ENCODE measurements at places on chromosomes 2 and 18.

GRCh38 chr18:67545681-67546080 lies 29.2 kb upstream of the DSEL start:
- DNase-seq: no peak

DNA sequence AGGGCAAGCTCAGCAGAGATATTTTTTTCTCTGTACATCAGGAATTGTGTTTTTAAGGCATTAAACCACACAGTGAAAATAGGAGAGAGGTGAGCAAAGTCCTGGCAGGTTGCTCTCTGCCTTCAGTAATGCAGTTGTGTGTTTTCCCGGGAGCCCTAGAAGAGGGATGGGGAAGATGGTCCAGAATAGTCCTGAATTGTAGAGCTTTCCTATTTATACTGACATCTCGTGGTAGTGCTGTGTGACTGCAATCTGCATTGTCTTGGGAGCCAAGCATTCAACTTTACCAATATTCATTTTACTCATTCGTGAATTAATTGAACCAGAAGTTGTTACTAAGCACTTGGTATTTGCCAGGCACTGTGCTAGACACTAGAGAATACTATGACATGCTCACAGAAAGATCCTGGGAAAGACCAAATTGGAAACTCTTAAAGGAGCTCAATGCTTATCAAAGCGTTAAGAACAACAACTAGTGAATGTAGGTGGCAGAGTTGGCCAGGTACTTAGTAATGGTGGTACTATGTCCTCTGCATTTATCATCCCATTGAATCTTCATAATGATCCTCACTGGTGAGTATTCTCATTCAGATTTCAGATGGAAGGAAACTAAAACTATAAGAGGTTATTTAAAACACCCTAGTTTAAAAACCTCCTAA lies 214.6 kb downstream of the TRIB2 start:
- DNase-seq: no peak

- no peak for DNase-seq
Measured at GRCh38 chr2:176813621-176814049, 399.0 kb upstream of the HNRNPA3 start.

DNA sequence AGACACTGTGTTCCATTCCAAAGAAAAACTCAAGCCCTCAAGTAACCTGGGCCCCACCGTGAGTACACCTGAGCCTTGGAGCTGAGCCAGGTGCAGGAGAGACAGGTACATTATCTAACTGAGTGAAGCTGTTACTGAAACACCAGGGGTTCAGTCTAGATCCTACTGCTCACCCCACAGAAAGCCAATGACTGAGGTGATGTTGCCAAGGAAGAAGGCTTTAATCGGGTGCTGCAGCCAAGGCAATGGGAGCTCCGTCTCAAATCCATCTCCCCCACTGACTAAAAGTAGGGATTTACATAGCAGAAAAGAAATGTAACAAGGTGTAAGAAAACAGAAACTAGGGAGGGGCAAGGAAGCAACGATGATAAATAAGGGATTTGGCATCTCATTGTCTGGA lies 15.2 kb upstream of the SLC14A1 start:
- no peak for DNase-seq

- no peak for DNase-seq
Measured at GRCh38 chr2:187461294-187462261, 13.5 kb upstream of the CALCRL start.
